ENCODE measurements at places on chromosomes 5 and 9. TPM values are rescaled to one million over a fixed set of nuclear protein-coding genes. Genes with fewer than 3 reads are reported as not detected.

The PLPP7 gene
- 0.52 TPM for total RNA-seq

The CARTPT gene
- 0.24 TPM for total RNA-seq

The PKN3 gene
- 3.8 TPM for total RNA-seq

- no peak overlapping the region for H3K27ac ChIP-seq
- peak overlapping the region; percentile 27 for H3K4me3 ChIP-seq
- no peak for DNase-seq
- H3K4me1 ChIP-seq = no peaks in the 10 kb centered on the region
- H3K36me3 ChIP-seq = no peaks in the 10 kb centered on the region
- peaks cover 47% of the 10 kb centered on the region for H3K27me3 ChIP-seq
Observed at GRCh38 chr5:114362197-114362976, 517 bp downstream of the KCNN2 start.

- peaks cover 67% of the 10 kb centered on the region for H3K27me3 ChIP-seq
- H3K36me3 ChIP-seq = no peaks in the 10 kb centered on the region
- no peaks in the 10 kb centered on the region for H3K4me1 ChIP-seq
- no peak overlapping the region for H3K4me3 ChIP-seq
- H3K27ac ChIP-seq = peak overlapping the region; percentile 85
Observed at GRCh38 chr9:14314424-14314928, 535 bp upstream of the NFIB start.

- peaks cover 32% of the 10 kb centered on the region for H3K36me3 ChIP-seq
- H3K27me3 ChIP-seq = no peaks in the 10 kb centered on the region
- H3K27ac ChIP-seq = no peak overlapping the region
- H3K4me1 ChIP-seq = no peaks in the 10 kb centered on the region
- no peak for DNase-seq
Observed at GRCh38 chr9:130089141-130089540, 35.4 kb downstream of the GPR107 start.

DNA sequence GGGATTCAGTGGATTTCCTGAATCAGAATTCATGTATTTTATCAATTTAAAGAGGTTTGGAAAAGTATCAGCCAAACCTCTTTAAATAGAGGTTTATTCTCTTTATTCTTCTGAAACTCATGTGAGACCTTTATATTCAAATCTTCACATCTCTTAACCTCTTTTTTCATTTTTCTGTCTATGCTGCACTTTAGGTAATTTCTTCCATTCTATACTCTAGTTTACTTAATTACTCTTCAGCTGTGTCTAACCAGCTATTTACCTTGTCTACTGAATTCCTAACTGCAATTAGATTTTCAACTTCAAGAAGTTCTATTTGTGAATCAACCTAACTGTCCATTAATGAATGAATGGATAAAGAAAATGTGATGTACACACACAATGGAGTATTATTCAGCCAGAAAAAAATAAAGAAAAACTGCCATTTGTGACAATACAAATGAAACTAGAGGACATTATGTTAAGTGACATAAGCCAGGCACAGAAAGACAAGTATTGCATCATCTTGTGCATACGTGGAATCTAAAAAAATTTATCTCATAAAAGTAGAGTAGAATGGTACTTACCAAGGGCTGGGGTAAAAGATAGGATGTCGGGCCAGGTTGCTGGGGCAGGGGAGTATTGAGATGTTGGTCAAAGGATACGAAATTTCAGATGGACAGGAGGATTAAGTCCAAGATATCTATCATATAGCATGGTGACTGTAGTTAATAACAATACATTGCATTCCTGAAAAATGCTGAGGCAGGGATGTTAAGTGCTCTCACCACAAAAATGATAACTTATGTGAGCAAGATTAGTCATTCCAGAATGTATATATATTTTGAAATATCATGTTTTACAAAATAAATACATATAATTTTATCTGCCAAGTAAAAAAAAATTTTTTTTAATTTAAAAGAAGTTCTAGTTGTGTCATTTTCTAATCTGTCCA is 129.5 kb upstream of the LRRTM2 start:
- DNase-seq = no peak
- H3K4me1 ChIP-seq = no peaks in the 10 kb centered on the region
- no peak overlapping the region for H3K4me3 ChIP-seq
- no peaks in the 10 kb centered on the region for H3K27me3 ChIP-seq
- no peaks in the 10 kb centered on the region for H3K36me3 ChIP-seq
- H3K27ac ChIP-seq = no peak overlapping the region

- peak; percentile 59 for DNase-seq
- H3K27ac ChIP-seq = peak overlapping the region; percentile 88
- peaks cover 17% of the 10 kb centered on the region for H3K4me1 ChIP-seq
- no peaks in the 10 kb centered on the region for H3K36me3 ChIP-seq
- no peaks in the 10 kb centered on the region for H3K27me3 ChIP-seq
Observed at GRCh38 chr5:158511454-158511853, 588.3 kb downstream of the EBF1 start.

DNA sequence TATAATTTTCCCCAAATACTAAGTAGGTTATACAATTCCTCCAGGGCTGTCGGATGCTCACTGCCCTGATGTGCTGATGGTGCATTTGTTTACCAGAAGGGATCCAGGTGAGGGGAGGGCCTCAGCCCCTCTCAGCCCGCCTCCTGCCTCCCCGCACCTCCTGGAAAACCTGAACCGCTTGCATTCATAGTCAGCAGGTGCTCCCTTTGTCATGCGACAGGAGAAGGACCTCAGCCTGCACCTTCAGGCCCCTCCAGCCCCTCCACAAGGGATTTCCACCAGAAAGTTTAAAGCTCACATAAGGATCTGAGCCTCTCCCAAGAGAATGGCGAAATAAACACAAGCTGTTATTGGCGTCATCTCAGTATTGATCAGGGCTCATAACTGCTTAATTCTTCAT is 36.5 kb upstream of the NTNG2 start:
- no peak for DNase-seq
- no peaks in the 10 kb centered on the region for H3K36me3 ChIP-seq
- no peak overlapping the region for H3K27ac ChIP-seq

DNA sequence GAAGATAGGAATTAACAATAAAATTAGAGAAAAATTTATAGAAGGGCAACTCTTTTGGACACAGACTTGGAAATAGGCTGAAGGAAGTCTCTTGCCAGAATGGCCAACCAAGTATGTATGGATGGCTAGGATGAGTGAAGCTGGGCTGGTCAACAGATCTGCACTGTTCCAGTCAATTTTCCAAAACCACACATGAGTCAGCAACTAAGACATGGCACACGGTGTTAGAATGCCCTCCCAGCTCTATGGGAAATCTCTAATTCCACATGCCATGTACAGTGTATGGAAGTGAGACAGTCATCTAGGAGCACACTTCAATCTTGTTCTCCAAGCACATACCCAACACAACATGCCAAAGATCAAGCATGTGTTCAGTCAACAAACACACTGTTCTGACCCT is 129.6 kb downstream of the GLIS3 start:
- H3K4me1 ChIP-seq = no peaks in the 10 kb centered on the region
- H3K27me3 ChIP-seq = no peaks in the 10 kb centered on the region
- H3K27ac ChIP-seq = no peak overlapping the region
- no peak for DNase-seq
- no peaks in the 10 kb centered on the region for H3K36me3 ChIP-seq

DNA sequence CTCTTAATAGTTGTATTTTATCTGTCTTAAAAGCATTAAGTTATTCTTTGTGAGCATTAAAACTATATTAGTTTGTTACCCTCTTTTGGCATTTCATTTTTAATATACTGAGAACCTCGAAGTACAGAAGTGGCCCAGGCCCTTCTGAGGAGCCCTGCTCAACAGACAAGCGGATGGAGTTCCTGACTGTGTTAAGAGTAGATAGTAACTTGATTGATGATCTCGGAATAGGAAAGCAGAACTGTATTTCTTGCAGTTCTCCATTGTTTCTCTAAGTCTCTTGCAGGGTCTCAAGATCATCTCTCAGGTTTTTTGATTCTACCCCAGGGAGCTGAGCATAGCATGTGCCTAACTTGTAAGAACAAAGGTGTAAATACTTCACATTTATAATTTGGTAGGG is 139.6 kb downstream of the SMARCA2 start:
- H3K36me3 ChIP-seq = no peaks in the 10 kb centered on the region
- peaks cover 4% of the 10 kb centered on the region for H3K4me1 ChIP-seq
- no peak overlapping the region for H3K4me3 ChIP-seq
- DNase-seq = no peak
- H3K27ac ChIP-seq = no peak overlapping the region
- no peaks in the 10 kb centered on the region for H3K27me3 ChIP-seq

DNA sequence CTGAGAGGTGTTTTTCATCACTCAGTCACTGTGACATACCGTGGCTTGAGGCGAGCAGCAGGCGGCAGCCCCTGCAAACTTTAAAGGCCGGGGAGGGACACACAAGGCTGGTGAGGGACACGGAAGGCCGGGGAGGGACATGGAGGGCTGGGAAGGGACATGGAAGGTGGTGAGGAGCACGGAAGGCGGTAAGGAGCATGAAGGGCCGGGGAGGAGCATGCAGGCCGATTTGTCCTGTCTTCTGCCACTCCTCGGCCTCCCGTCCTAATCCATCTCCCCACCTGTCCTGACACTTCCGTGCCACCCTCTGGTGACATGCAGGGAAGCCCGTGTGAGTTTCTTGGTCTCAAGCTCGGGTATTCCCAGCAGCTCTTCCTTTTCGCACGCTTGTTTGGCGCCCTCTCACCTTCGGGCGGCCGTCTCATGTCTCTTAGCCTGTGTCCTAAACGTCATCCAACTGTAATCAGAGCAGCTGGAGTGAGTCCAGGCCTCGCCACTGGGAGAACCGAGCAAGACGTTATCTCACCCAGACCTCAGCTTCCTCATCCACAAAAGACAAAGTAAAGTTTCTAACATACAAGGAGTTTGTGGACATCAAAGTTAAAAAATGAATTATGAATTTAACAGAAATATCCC is 126.5 kb downstream of the MRPL36 start:
- H3K4me3 ChIP-seq = no peak overlapping the region
- H3K36me3 ChIP-seq = no peaks in the 10 kb centered on the region
- no peak for DNase-seq

GRCh38 chr5:158814521-158814920 is 285.2 kb downstream of the EBF1 start:
- no peak overlapping the region for H3K4me3 ChIP-seq
- H3K4me1 ChIP-seq = peaks cover 15% of the 10 kb centered on the region
- no peaks in the 10 kb centered on the region for H3K36me3 ChIP-seq
- H3K27ac ChIP-seq = no peak overlapping the region
- H3K27me3 ChIP-seq = no peaks in the 10 kb centered on the region

DNA sequence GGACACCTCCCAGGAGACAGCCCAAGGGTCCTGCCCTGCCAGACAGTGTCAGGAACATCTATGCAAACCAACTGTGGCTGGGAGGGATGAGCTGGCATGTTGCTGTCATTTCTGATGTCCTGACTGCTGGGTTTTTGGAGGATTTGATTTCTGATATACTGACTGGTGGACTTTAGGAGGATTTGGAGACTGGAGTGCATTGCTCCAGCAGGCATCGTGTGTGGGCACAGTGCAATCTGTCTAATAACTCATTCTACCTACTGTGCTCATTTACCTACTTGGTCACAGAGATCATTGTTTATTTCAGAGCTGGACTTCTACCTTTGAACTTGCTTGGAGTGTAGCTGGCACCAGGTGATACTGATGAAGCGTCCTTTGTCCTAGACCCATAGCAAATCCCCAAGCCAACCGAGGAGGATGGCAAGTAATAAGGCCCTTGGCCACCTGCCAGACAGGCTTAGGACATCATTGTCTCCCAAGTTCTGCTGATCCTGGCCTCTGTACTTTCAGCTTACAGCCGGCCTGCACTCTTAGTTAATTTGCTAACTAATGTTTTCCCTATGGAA is 124.3 kb upstream of the ICE1 start:
- DNase-seq = no peak
- no peak overlapping the region for H3K27ac ChIP-seq
- no peaks in the 10 kb centered on the region for H3K36me3 ChIP-seq
- H3K27me3 ChIP-seq = no peaks in the 10 kb centered on the region

DNA sequence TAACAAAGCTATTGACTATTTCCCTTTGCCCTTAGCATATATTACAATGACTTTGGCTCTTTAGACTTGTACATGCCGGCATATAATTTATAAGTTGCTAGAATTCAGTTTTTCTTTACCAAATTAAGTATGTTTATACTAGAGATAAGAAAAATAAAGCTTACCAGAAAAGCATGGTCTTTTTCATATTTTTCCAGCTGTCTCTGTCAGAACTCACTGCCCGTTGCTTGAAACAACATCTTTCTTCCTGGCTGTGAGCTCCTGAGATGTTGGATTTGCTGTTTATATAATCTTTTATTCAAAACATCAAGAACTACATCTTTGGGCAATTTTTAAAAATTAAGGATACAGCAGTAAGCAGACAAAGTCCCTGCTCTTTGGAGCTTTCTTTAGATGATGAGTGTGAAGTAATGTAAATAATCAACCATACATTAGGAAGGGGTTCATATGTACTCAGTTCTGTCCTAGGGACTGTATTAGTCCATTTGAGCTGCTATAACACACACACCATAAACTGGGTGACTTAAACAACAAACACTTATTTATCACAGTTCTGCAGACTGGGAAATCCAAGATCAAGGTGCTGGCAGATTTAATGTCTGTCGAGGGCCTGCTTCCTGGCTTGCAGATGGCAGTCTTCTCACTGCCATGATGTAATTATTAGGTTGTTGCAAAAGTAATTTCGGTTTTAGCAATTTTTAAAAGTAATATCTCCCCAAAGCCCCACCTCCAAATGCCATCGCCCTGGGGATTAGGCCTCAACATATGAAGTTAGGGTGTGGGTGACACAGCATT is 45.4 kb upstream of the RANBP3L start:
- no peak overlapping the region for H3K4me3 ChIP-seq
- no peak overlapping the region for H3K27ac ChIP-seq
- H3K4me1 ChIP-seq = no peaks in the 10 kb centered on the region
- no peaks in the 10 kb centered on the region for H3K36me3 ChIP-seq
- H3K27me3 ChIP-seq = no peaks in the 10 kb centered on the region
- no peak for DNase-seq

DNA sequence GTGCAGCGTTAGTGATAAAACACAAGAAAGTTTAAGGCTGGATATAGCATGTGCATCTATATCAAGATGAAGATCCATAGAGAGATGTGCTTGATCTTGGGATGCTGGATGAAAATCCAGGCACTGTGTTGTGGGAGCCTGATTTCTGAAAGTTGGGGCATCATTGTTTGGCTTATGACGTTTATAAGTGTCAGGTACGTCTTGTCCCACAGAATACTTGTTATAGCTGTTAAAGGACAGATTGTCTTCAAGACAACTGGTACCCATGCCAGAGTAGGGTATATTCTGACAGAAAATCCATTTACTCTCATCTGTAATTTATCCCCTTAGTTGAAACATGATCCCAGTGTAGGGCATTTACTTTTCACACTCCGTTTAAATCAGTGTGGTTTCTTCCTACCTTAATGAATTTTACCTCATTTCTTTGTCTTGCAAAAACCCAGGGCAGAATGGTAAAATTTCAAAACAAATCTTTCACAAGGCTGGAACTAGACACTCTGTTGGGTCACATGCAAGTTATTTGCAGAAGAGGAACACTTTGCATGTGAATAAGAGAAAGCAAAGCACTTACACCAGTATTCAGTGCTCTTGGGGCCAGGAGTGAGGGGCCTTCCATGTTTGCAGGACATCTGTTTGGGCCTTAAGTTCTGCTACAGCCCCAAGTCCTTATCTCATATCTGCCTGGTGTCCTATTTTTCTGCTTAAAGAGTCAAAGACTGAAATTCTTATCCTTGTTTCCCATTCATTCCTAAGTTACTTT is 73.3 kb downstream of the GHR start:
- no peak overlapping the region for H3K27ac ChIP-seq
- no peak for DNase-seq
- H3K36me3 ChIP-seq = no peaks in the 10 kb centered on the region
- no peak overlapping the region for H3K4me3 ChIP-seq

All from thymus (tissue), 14 donors.